ENCODE measurements at places on chromosomes 6 and 20.

DNA sequence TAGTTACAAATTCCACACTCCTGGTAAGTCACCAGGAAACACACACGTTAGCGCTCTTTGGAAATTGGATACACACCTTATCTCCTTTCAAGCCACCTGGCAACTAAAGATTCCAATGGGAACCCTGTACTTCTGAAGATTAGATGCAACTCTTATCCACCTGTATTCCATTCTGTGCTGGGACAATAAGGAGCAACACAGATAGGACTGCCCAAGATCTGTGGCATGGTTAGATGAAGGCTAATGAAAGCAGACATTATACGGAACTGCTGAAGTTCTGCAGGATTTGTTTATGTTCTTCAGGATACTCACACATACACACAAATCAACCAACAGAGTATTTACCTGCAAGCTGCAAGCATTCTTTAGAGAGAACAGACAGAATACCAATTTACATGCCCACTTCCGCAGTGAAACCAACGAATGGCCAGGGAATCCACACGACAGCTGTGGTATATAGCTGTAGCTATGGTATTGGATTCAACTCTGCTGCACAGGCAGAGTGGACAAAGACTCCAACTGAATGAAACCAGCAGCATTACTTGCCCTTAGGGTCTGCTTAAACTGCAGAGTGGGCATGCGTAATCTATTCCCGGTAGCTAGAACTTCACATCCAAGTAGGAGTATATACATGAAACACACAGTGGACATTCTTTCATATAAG is 12.0 kb downstream of the NCOA5 start:
- no peak for DNase-seq

DNA sequence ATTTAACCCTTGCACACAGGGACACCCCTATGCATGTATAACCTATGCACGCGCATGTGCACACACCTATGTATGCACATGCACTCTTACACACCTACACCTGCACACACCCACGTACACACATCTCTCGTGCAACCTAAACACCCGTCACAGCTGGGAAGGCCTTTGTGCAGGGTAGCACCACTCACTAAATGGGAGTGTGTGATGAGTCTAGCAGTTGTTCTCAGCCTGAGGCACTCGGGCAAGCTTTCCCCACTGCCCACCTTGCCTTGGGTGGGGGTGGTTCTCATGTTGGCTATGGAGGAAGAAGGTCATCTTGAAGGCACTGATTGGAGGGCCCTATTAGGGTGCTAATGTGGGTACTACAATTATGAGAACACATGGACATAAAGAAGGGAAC is 85.8 kb downstream of the DLL1 start:
- DNase-seq = no peak

DNA sequence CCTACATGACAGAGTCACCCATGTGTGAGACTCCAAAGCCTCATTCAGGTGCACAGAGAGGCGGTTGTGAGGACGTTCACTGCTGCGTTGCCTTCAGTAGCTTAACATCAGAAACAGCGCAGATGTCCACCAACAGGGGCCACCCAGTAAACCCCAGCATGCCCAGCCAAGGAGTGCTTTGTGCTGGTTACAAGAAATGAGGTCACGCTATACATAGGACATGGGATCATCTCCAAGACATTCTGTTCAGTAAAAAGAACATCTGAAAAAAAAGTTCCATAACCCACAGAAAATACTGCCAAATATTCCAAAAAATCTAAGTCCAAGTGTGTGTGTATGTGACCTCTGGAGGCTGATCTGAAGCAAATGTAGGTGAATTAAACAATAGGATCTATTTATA is 16.0 kb downstream of the SLC52A3 start:
- DNase-seq = no peak

GRCh38 chr20:11229772-11230171 is 556.0 kb upstream of the JAG1 start:
- DNase-seq = peak; percentile 84

GRCh38 chr20:8133851-8134451 is 1.9 kb downstream of the PLCB1 start:
- DNase-seq = no peak

- no peak for DNase-seq
Measured at GRCh38 chr6:37105148-37106050, 64.6 kb upstream of the PIM1 start.

DNA sequence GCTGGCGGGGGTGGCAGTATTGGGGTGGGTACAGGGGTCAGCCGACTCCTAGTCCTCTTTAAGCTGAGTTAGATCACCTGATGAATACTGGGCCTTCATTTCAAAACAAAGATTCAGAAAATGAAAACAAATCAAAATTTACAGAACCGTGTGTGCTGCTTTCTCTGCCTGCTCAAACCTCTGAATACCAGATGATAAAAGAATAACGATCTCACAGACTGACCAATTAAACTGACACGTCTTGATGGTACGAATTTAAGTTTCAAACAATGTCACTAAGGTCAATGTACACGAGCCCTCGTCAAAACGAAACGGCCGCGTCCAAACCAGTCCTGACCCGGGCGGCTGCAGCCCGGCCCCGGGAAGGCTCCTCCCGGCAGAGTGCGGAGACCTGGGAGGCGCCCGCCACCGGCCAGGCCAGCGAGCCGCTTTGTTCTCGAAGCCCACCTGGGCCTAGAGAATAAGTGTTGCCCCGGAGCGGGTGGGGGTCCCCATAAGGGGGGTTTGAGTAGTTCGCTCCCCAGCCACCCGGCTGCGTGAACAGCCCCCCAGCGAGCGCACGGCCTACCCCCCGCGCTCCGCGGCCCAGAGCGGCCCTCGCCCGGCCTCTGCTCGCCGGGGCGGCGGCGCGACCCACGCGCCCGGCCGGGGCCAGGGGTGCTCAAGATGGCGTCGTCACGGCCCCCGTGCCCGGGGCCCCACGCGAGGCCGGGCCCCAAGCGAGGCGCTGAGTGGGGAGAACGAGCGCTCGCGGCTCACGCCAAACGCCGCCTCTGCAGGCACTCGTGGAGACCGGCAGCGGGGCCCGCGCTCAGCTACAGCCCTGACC is 728 bp downstream of the PSMA7 start:
- DNase-seq = no peak

DNA sequence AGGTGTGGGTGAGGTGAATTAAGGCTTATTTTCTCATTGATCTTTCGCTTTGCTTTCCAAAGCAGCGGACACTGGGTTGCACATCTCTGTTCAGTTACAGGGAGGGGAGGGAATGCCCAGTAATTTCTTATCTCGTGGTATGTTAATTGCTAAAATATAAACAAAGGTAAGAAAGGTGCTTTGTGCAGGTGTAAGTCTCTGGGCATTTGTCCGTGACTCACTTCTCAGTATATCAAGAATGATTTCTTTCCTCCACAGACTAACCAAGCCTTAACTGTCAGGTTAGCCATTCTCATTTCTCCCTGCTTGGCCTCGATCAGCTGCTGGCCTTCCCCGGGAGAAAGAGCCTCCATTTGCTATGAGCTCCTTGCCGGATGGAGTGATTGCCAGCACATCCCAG is 862.1 kb downstream of the KIF16B start:
- DNase-seq = no peak

- no peak for DNase-seq
Measured at GRCh38 chr6:107956181-107956580, 1.8 kb downstream of the SEC63 start.

DNA sequence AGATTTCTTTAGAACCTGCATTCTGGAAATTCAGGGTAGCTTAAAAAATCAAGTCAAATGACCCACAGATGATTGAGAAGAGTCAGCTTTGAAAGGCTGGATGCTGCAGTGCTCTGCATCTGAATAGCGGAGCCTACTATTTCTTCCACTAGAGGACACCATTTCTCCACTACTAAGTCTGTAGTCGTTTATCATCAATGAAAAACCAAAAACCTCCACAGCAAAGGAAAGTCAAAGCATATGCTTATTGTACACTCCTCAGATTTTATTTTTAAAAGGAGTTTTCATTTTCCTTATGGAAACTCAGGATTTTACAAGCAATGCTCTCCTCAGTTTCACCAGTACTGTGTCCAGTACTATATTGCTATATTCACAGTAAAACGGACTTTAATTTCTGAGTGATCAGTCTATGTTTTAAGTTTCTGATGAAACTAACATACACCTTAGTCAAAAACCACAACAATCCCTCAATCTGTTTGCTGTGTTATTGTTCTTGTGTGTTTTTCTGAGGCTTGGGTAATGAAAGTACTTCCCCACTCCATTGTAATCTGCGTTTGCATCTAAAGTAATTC is 50.5 kb upstream of the ENPP5 start:
- DNase-seq = no peak

DNA sequence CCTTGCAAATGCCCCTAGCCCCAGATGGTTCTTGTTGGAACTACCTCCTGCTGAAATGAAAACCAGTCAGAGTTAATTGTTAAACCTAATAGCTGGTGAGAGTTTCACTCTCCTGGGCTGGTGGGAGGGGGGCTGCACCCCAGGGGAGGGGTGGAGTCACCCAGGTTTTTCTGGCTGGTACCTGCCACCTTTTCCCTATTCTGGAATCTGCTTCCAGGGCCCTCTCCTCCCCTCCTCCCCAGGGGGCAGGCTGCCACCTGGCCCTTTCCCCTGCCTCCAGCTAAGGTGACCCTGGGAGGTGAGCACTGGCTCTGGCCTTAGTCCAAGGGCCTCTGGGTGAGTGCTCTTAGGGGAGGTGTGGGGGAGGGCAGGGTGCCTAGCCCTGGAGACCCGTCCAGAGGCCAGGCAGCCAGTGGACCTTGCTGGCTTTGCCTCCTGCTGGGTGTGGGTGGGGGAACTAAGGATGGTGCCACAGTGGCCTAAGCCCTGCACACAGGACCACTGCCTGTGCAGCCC is 48.8 kb upstream of the EPB41L1 start:
- DNase-seq = no peak

DNA sequence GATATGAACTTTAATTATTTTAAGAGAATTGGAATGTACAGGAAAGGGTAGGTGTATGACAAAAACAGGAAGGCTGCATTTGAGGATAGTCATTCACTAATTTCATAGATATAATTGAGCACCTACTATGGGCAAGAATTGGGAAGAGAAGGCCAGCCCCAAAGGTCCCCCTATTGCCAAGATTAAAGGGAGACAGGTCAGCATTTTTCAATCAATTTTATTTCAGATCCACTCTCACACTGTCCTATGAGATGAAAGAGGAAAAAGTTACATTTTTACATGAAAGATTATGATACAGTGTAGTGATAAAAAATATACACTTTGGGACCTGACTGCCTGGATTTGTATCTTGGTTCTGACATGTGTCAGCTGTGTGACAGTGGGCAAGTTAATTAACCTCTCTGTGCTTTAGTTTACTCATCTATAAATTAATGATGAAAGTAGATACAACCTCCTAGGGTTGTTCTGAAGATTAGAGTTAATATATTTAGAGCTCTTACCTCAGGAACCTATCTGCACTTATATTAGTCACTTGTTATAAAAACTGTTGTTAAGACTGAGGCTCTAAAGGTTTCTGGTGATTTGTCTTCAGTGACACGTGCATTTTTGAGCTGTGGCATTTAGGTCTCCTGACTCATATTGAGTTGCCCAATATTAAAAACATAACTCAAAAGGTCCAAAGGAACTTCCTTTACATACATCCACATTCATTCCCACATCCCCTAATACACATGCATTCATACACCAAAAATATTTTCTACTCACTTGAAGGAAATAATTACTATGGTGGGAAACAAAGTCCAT is 45.7 kb downstream of the SCGN start:
- no peak for DNase-seq

DNA sequence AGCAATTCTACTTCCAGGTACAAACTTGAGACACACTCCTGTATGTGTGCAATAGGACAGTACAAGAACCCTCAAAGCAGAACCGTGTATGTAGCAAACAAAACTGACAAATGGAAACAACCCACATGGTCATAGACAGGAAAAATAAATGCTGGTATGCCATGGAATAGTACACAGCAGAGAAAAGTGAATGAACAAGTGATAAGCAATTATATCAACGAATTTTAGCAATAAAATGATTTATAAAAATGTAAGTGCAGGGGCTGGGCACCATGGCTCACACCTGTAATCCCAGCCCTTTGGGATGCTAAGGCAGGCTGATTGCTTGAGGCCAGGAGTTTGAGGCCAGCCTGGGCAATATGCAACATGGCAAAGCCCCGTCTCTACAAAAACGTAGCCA is 9.3 kb downstream of the RIPOR3 start:
- no peak for DNase-seq

DNA sequence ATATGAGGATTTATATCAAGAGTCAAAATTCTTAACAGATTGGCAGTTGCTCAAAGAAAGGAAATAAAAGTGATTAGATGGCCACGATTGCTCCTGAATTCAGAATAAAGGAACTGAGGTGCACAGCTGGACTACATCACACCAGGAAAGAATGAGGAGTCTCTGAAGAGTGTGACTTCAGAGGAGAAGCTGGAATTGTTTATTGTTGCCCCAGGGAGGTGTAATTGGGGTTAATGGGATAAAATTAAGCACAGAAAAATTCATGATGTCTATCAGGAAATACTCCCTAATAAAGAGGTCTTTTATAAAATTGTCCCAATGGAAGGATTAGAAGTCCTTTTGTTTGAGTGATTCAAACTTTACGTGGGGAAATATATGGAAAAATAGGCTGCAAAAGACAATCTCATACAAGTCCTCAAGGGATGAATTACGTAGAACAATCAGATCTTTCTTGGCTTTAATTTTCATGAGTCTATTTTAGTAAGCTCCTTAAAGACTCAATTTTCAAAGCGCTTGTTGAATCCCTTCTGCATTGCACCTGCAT is 208.6 kb upstream of the RNF217 start:
- DNase-seq = no peak

DNA sequence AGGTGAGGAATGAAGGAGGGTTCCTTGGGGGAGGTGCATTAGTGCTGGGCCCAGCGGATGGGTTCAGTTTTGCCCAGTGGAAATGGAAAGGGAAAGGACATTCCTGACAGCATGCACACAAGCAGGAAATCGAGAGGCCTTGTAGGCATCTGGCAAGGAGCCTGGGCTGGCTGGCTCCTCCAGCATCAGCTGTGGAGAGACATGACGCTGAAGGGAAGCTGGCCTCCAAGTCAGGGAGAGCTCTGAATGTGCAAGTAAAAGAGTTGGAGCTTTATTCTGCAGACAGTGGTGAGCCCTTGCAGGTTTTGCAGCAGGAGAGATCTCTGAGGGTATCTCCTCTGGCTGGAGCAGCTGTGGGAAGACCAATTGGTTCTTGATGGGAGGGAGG is 154.3 kb downstream of the MRPL14 start:
- DNase-seq = peak; percentile 75

DNA sequence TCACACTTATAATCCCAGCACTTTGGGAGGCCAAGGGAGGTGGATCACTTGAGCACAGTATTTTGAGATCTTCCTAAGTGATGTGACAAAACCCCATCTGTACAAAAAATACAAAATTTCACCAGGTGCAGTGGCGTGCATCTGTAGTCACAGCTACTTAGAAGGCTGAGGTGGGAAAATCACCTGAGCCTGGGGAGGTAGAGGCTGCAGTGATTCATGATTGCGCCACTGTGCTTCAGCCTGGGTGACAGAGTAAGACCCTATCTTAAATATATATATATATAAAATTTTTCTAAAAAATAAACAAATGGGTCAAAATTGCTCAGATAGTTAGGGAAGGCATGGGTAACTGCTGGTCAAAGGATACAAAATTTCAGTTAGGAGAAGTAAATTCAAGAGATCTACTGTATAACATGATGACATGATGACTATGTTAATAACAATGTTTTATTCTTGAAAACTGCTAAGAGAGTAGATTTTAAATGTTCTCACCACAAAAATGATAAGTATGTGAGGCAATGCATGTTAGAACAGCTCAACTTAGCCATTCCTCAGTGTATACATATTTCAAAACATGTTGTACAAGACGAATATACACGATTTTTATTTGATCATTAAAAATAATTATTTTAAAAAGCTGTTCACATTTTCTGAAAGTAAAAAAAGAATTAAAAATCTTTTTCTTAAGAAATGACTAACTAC is 24.4 kb downstream of the TBC1D32 start:
- no peak for DNase-seq
